Lung microvascular endothelial cell (primary cell): ENCODE measurements at places on chromosomes 3 and 15.
A peak's percentile ranks its signal among the peaks of the same experiment; 100 is the strongest.

GRCh38 chr3:72538070-72538745 is 310.0 kb downstream of the SHQ1 start:
- DNase-seq: no peak

GRCh38 chr15:27339138-27339537 is 368.2 kb downstream of the GABRG3 start:
- DNase-seq: no peak

DNA sequence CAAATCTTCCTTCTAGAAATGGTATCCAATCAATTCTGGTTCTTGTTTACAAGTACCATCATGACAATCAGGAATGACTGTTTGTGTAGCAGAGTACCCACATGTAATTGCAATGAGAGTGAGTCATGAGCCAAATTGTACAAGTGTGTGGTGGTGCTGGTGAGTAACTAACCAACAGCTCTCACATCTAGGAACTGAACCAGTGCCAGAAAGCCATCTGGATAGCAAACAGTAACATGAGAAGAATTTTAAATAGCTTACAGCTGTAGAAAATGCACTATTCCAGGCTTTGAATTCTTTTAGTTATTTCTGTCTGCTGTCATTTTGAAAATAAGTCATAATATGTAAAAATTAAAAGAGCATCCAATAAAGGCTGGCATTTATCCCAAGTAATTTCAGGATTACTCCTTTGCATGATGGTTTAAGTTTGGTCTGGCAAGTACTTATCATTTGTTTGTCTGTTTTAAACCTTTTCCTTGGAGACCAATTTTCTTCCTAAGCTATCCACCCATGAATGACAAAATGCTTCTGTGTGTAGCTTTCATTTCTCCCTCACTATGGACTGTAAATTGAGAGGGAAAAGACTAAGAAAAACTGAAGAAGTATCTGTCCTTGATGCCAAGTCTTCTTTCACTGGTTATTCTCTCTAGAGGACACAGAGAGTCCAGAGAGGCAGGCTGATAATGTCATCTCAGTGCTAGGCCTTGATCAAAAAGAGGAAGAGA is 60.0 kb downstream of the PIK3CB start:
- DNase-seq: peak; percentile 81

DNA sequence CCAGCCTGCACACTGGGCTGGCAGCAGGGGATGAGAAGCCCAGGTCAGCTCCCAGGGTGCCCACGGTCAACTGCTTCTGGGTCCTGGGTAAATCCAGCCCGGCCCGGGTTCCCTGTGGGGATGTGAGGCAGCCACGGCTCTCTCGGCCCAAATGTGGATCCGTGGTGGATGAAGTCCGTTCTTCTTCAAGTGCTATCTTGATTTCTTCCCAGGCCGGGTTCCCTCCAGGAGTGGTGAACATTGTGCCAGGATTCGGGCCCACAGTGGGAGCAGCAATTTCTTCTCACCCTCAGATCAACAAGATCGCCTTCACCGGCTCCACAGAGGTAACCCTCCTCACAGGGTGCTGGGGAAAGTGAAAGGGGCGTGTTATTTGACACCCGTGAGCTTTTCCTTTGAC is 16.1 kb downstream of the ALDH1A3 start:
- DNase-seq: no peak

DNA sequence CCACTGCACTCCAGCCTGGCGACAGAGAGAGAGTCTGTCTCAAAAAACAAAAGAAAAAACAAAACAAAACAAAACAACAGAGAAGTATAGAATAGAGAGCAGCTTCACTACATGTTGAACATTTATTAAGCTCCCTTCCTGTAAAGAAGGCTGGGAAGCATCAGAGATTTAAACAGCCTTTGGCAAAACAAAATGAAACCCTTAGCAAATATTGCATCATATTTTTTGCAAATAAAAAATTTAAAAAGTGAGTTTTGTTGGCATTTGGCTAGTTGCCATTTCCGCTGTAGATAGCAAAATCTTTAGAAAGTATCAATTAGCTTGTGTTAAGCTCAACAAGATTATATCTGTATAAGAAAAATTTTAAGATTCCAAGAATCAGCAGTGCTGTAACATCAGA is 151.2 kb downstream of the SERPINI1 start:
- no peak for DNase-seq

GRCh38 chr3:14288833-14289451 is 110.3 kb downstream of the LSM3 start:
- no peak for DNase-seq

DNA sequence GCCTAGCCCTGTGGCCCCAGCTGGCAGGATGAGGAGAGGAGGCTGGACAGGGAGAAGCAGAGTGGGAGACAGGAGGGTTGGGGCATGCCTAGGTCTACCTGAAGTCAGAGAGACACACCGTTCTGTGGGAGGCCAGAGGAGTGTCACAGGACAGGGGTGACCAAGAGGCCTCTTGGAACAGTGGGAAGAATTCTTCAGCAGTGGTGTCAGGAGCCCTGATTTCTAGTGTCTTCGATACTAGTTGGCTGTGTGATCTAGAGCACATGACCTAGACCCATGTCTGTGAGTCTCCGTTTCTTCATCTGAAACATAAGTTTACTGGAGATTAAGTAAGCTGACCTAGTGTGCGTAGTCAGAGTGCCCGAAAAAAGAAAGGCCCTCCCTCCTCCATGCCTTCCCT is 92.2 kb downstream of the EEFSEC start:
- DNase-seq: no peak

DNA sequence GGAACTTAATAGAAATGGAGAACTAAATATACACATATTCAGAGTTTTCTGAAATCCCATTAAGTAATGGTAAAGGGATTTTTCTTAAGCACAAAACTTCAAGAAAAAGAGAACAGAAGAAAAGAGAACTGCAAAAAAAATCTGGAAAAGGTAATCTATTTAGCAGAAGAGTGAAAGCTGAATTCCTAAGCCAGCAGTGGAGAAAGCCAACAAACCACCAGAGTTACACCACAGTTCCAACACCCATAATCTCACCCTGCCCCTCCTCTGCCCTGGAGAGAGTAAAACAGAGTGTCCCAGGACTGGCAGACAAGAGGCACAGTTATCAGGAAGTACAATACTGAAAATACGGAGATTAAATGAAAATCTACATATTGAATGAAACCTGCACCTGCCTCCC is 29.4 kb downstream of the TP53BP1 start:
- no peak for DNase-seq

GRCh38 chr3:122984007-122984406 is 43.6 kb downstream of the SEMA5B start:
- DNase-seq: no peak

DNA sequence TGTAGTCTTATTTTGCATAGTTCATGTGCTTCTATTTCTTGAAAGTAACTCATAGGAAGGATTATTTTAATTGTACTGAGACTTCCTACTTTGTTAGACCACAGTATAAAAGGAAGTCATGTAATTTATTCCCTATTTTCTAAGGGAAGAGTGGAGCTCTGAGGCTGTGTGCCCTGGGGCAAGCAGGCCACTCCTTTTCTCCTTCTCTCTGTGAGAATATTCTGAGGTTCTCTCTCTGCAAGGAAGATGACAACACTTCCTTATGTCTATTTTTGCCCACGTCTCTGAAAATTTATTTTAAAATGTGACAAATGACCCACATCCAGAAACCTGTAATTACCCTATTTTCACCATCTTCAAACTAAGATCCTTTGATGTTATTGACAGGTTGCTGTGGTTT is 11.0 kb downstream of the KCTD6 start:
- DNase-seq: no peak

GRCh38 chr3:38574411-38575278 is 74.8 kb downstream of the SCN5A start:
- no peak for DNase-seq

DNA sequence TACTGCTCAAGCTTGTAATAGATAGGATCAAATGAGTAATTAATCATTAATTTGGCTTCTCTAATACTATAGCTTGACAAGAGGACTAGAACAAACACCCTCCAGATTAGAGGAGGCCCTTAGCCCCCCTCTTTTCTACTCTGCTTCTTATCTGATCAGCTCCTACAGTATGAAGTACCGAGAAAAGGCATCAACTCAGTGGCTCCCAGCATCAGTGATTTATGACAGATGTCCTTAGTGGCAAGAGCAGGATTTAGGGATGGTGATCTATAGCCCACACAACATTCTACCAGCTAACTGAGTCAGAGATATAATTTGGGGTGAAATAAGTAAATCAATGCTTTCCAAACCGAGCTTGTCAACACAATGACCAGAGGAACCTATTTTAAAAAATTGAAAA is 541.1 kb downstream of the NLGN1 start:
- peak; percentile 1 for DNase-seq

GRCh38 chr3:30934208-30934550 is 39.7 kb upstream of the GADL1 start:
- peak; percentile 74 for DNase-seq

- DNase-seq: no peak
Measured at GRCh38 chr3:114852966-114853365, 294.1 kb downstream of the ZBTB20 start.

- no peak for DNase-seq
Measured at GRCh38 chr3:4750306-4750968, 228.8 kb upstream of the BHLHE40 start.

- no peak for DNase-seq
Measured at GRCh38 chr3:42822828-42823227, 13.6 kb downstream of the ACKR2 start.

GRCh38 chr3:35745802-35746484 is 106.6 kb downstream of the ARPP21 start:
- DNase-seq: no peak

DNA sequence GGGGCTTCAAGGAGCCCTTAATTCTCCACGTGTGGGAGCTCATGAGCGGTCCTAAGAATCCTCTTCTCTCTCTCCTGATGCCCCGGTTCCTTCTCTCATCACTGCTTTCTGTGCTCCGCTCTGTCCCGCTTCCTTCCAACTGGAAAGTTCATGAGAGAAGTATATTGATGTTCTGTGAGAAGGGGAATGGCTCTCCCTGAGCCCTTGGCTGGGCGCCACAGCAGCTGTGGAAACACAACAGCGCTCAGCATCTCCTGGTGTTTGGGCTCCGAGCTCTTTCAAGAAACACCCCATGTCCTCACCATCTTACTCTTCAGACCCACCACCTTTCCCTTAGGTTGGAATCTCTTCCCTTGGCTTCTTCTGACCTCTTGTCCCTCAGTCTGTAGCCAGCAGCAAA is 161.7 kb downstream of the VGLL4 start:
- DNase-seq: no peak

GRCh38 chr3:98612996-98613517 is 19.6 kb upstream of the CPOX start:
- no peak for DNase-seq

DNA sequence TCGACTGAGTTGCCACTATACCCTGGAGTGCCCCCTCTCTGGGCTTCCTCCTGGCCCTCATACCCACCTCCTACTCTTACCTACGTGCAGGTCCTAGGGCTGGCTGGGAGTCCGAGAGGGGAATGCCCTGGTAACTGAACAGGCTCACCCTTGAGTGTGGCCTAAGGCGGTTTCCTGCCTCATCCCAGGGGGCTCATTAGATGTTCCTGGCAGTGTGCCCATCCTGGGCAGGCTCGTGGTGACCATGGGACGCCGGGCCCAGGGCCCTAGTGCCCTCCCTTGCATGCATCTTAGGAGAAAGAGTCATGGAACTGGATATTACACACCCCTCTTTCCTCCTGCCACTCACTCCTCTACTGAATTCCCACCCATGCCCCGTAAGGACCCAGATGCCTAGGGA is 2.8 kb downstream of the SEMA4B start:
- no peak for DNase-seq

DNA sequence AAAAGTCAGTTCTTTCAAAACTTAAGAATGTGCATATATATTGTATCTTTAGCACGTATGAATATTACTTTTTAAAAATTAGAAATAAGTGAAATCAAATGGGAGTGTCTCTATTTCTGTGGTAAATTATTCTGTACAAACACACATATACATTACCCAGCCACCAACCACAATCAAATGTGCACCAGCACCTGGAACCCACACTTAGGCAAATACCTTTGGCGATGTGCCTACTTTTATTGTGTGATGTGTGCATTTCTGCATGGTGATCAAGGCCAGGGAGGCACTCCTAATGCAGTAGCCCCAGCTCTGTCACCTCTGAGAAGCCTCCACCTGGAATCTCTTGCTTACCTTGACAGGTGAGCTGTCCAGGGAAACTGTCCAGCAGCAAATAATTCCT is 76.9 kb downstream of the PIK3R4 start:
- no peak for DNase-seq

DNA sequence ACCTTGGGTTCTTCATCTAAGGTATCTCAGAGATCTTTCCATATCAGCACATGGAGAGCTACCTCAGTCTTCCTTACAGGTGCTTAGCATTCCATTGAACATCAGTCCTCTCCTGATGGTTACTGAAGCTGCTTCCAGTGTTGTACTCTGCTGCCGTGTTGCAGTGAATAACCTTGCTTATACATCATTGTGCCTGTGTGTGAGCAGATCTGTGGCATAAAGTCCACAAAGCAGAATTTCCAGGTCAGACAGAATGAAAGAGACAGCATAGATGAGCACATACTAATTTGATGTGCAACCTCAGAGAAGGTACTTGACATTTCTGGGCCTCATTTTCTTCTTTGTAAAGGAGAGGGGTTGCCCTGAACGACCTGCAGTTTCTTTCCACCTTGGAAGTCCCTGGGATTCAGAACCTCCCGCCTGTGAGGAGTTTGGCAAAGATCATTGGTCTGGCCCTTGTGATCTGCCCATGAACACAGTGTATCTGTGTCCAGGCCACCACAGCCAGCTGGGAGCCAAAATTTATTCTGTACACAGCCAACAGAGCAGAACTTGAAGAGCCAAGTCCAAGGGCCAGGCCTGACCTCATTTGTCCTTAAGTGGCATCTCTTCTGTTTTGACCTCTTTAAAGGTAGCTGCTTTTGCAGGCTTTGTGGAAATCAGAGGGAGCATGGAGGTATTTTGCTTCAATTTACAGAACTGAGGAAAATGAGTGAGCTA is 57.2 kb upstream of the SLC7A14 start:
- no peak for DNase-seq

DNA sequence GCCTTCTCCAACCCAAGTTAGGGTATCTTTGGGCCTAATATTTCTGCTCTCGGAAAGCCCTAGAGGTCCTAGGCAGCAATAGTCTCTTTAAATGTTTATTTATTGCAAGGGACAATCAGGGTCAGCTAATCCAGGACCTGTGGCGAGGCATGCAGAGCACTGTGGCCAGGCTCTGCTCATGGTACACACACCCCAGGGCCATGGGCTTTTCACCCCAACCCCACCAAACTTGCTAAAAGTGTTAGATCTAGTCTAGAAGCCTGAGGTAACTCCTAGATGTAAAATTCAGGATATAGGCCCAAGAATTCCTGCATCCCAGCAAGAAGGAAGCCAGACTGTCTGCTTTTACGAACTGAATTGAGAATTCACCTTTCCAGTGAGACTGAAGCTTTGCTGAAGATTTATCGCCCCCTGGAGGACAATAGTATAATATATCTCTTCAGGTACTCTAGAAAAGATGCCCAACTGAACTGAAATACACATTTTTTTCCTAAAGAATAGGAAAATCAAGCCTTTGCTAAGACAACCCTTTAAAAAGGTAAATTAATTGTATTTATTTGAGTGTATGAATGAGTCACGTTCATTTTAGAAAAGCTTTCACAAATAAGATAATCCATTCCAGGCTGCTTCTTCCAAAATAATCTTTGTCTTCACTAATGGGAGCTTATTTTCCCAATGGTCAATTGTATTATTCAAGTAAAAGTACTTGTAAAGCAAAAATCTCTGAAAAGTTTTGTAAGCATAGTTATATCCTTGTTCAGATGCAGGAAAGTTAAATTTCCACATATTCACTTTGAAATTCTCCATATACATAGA is 89.8 kb downstream of the LRRC3B start:
- DNase-seq: peak; percentile 8
